ENCODE measurements at places on chromosomes 1 and 21. TPM values are rescaled to one million over a fixed set of nuclear protein-coding genes. Genes with fewer than 3 reads are reported as not detected.

The GDAP2 gene
- total RNA-seq, result 19.1 TPM

The CD1B gene
- total RNA-seq, result not detected

The SPRR2E gene
- total RNA-seq, result not detected

The FMO5 gene
- total RNA-seq, result 0.33 TPM

The GJB3 gene
- total RNA-seq, result not detected

The GPR52 gene
- 0.33 TPM for total RNA-seq

The SMIM1 gene
- 2.9 TPM for total RNA-seq

The TRIM17 gene
- total RNA-seq, result 1.5 TPM

The KCNJ6 gene
- not detected for total RNA-seq

The PADI1 gene
- not detected for total RNA-seq

The KIF21B gene
- 56.6 TPM for total RNA-seq

The AADACL4 gene
- not detected for total RNA-seq

The RCSD1 gene
- 61.7 TPM for total RNA-seq

The TRPM2 gene
- 1.6 TPM for total RNA-seq

The ESRRG gene
- not detected for total RNA-seq

The GBP6 gene
- 0.73 TPM for total RNA-seq

The GBP4 gene
- 26.5 TPM for total RNA-seq

The TRIM45 gene
- total RNA-seq, result 0.69 TPM

The CHI3L2 gene
- 2.2 TPM for total RNA-seq

The NHLH1 gene
- 0.22 TPM for total RNA-seq

The BPNT1 gene
- total RNA-seq, result 20.5 TPM

The C1orf87 gene
- total RNA-seq, result not detected

The TRIM67 gene
- total RNA-seq, result not detected

The IGFN1 gene
- total RNA-seq, result not detected

The KIAA1614 gene
- not detected for total RNA-seq

The ATAD3B gene
- total RNA-seq, result 35.4 TPM

The KCNA2 gene
- 0.24 TPM for total RNA-seq

The CZIB gene
- total RNA-seq, result 34.0 TPM

The CFAP107 gene
- total RNA-seq, result not detected

The LEPR gene
- 5.2 TPM for total RNA-seq

The NTNG1 gene
- not detected for total RNA-seq

The SEC16B gene
- not detected for total RNA-seq

The LAPTM5 gene
- 190 TPM for total RNA-seq

The ELAVL4 gene
- total RNA-seq, result not detected

The C4BPB gene
- 0.39 TPM for total RNA-seq

The SLC22A15 gene
- total RNA-seq, result 1.7 TPM

The PGLYRP4 gene
- not detected for total RNA-seq

The OR2L2 gene
- total RNA-seq, result 0.07 TPM

The CFHR2 gene
- total RNA-seq, result not detected

The OR2T35 gene
- total RNA-seq, result not detected

The OLIG2 gene
- total RNA-seq, result not detected

Measured in activated CD4-positive, alpha-beta memory T cell treated with anti-CD3 and anti-CD28 coated beads for 36 hours (primary cell).